ENCODE measurements at places on chromosomes 2 and 18. TPM values are rescaled to one million over a fixed set of nuclear protein-coding genes. Genes with fewer than 3 reads are reported as not detected.

The GATA6 gene
- 23.4 TPM for total RNA-seq

- DNase-seq, result no peak
These were observed 64.4 kb downstream of the CIB4 start for GRCh38 chr2:26576565-26577441.

DNA sequence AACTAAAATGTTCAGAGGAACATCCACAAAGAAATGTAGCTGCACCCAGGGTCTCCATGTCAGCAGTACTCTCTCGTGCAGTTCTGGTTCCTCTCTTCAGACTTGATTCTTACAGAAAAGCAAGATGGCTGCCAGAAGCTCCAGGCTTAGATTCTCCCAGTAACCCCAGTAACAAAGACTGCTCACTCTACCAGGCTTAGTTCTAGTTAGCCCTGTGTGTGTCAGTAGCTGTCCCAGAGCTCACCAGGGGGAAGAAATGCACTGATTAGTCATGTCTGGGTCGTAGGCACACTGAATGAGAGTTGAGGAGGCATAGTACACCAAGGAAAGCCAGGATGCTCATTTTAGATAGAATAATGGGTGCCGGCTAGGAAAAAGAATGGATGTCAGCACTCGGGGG, 395.0 kb upstream of the NRP2 start:
- no peak for DNase-seq

DNA sequence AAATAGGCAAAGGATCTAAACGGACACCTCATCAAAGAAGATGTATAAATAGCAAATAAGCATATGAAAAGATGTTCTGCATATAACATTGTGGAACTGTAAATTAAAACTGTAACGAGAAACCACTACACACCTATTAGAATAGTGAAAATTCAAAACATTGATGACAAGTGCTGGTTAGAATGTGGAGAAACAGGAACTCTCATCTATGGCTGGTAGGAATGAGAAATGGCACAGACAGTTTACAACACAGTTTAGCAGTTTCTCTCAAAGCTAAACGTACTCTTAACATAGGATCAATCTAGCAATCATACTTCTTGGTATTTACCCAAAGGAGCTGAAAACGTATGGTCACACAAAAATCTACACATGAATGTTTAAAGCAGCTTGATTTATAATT, 126.2 kb downstream of the TRIB2 start:
- no peak for DNase-seq

GRCh38 chr2:43058726-43059110, 167.7 kb downstream of the ZFP36L2 start:
- DNase-seq, result no peak

GRCh38 chr18:13227910-13228309, 9.3 kb downstream of the LDLRAD4 start:
- no peak for DNase-seq

GRCh38 chr2:128690869-128691268, 372.2 kb upstream of the HS6ST1 start:
- DNase-seq, result no peak

The FAM237A gene
- total RNA-seq, result not detected

DNA sequence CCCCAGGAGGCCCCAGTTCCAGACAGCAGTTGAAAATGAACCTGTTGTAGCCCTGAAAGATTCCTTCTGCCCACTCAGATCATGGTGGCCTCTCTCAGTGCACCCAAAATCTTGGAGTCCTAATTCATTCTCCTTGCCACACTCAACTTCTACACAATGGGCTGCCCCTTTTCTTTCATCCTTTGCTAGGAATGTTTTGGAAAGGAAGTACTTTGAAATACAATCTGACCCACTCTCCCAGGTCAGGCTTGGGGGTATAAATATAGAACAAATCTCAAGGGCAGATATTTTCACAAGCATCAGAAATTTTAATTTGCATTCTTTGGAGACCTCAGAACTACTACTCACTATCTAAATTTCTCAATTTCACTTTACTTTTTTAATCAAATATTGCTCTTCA, 103.2 kb upstream of the SH3BP4 start:
- no peak for DNase-seq

The VWA3B gene
- total RNA-seq, result not detected

The CELF4 gene
- 1.7 TPM for total RNA-seq

GRCh38 chr2:142220901-142221300, 90.1 kb upstream of the LRP1B start:
- no peak for DNase-seq

GRCh38 chr18:36419900-36420531, 122.5 kb downstream of the FHOD3 start:
- no peak for DNase-seq

DNA sequence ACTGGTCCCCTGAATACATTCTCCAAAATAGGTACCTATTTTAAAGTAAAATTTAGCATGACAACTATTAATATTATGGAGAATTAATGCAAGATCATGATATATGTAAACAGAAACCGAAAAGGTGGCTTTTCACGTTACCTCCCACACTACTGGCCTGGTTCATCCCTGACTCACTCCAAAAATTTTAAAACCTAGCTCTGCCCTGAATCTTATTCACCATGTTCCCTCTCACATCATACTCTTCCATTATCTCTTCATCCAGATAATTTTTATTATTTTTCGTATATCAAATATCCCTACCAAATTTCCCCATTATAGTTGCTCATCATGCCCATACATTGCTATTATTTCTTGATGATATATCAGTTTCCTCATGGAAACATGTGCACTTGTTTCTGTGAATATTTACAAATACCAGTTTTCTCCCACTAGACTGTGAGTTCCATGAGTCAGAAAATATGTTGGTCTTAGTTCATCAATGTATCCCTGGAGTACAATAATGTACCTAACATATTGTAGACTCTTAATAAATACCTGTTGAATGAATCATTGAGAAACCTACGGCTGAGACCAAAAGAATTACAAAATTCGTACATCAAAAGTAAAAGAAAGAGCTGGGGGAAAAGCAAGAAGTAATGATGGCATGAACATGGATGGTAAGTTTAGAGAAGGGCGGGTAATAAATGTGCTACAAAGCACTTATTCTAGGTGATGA, 360.1 kb upstream of the CHAC2 start:
- no peak for DNase-seq

Measured in pancreas (tissue), 10 donors.